Stimulated activated CD4-positive, alpha-beta T cell treated with anti-CD3 and anti-CD28 coated beads, Interleukin-1b, Interleukin-23, amount 100 ng/mL, for 1 hour (primary cell): ENCODE measurements at places on chromosomes 11 and 22.

GRCh38 chr22:27023591-27023990, 366.2 kb downstream of the MIAT start:
- DNase-seq, result no peak

DNA sequence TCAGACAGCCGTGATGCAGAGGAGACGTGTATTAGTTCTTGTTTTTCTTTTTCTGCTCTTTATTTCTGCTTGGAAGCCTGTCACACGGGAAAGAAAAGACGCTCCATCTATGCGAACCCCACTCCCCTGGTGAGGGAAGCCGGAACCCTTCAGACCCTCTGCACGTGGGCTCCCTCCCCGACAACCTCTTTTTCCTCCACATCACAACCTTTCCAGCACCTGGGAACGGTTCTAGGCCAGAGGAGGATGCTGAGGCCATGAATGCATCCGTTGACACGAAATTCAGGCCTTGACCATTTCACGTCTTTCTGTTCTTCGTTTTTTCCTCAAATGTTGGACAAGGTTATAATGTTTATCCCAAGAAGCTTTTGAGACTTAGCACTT, 85.3 kb upstream of the WNT7B start:
- DNase-seq, result no peak

DNA sequence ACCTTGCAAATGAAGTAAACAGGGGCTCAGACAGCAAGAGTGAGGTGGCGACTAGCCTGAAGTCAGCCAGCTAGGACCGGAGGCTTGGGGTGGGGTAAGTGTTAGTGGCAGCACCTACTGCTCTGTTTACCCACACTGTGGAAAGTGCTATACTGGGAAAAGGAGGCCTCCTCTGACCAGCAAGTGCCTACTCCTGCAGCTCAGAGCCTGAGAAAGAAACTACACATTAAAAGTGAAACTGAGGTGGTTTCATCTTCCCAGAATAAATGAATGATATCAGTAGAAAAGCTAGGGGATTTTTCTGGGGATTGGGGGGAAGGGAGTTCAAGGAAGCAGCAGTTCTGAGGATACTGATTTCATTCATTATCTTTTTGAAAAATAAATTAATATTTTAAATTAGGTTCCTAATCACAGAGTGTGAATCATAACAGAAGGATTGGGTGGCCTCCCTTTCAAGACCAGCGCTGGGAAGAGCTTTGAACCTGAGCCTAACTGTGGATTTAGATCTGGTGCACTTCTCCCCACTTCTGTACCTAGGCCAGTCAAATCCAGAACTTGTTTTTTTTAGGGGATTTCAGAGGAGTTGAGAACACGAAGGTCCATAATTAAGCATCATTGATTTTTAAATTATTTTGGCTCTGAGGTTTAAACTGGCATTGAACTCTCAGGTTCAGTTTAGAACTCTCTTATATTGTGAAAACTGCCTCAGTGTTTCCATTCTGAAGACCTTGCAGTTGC, 48.1 kb upstream of the GRAMD1B start:
- DNase-seq, result no peak

DNA sequence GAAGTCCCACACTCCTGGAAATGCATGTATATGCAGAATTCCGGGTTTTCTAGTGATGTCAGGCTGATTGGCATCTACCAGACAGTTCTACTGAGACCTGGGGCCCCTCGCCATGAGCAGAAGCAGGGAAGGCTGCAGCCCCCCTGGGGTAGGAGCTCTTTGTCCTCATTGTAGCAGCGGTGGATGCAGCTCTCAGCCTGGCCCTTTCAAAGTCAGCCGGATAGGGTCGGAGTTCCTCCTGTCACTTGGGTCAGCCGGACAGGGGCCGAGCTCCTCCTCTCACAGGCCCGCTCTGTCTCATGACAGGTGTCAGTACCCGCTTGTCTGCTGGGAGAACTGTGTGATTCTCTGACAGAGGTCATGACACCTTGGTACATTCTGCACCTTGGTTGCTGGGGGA, 30.0 kb downstream of the MRGPRD start:
- no peak for DNase-seq

DNA sequence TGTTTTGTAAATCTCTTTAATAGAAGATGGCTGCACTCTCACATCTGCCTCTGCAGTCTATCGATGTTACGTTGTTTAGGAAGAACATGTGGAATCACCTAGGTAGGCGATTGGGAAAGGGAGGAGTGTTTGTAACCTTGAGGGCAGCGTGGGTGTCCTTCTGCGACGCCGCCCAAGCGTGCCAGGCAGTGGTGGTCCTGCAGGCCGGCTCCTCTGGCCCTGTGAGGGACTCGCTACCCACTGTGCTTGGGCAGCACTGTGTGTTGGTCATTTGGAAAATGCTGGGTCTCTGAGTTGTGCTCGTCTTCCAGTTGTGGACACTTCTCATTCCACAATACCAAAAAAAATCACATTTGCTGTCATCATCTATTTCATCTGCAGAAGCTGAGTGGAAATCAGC, 29.1 kb downstream of the CTTN start:
- DNase-seq, result no peak
